NCI-H1048 (cell line): ENCODE measurements at places on chromosomes 2 and 18.

GRCh38 chr2:191245046-191245868 lies at the start of gene MYO1B:
TSS of gene MYO1B (plus strand) at chr2:191245404. CDS start at chr2:191276896, 31,492 bp downstream.
- DNase-seq, result peak; percentile 43

GRCh38 chr2:72330652-72331051 lies 183.0 kb upstream of the CYP26B1 start:
- DNase-seq, result no peak

GRCh38 chr2:158484892-158485556 lies 28.3 kb downstream of the PKP4 start:
- DNase-seq, result no peak

DNA sequence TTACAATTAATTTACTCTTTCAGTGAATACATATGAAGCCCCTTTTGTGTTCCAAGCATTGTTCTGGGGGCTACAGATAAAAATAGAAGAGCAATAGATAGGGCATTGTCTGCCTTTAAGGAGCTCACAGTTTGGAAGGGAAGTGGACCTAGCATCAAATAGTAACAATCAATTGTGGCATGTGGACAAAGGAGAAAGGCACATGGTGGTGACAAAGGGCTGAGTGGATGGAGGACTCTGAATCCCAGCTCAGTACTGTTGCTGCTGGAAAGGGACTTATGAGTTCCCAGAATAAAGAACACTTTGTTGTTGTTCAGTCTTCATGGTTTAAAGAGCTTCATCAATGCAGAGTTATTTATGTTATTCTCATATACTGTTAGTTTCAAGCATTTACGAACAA lies 217.7 kb downstream of the HRH4 start:
- DNase-seq, result no peak

- DNase-seq, result no peak
Observed at GRCh38 chr18:13257361-13257980, 38.9 kb downstream of the LDLRAD4 start.

- DNase-seq, result no peak
Observed at GRCh38 chr2:41937464-41937906, 110.3 kb upstream of the PKDCC start.

GRCh38 chr2:219178377-219179175 lies 501 bp downstream of the RETREG2 start:
- no peak for DNase-seq

DNA sequence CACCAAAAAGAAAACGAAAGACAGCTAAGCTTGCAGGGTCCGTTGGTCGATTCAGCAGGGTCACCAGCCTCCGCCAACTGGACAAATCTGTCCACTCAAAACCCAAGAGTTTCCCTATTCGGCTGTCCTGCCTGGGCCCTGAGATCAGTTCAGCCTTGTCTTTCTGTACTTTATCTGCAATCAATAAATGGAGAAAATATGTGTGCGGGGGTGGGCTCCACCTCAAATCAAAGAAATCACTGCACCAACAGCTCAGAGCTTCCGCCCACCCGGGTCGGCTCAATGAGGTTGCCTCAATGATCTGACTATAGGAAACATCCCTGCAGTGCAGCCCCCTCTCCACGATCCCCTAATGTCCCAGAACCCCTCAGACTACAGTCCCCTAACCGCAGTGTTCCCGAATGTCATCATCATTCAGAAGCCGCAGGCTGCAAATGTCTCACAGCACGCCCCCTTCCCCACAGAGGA lies 447 bp downstream of the GGCX start:
- DNase-seq, result no peak

GRCh38 chr2:7444626-7445025 lies 527.4 kb downstream of the RNF144A start:
- no peak for DNase-seq

DNA sequence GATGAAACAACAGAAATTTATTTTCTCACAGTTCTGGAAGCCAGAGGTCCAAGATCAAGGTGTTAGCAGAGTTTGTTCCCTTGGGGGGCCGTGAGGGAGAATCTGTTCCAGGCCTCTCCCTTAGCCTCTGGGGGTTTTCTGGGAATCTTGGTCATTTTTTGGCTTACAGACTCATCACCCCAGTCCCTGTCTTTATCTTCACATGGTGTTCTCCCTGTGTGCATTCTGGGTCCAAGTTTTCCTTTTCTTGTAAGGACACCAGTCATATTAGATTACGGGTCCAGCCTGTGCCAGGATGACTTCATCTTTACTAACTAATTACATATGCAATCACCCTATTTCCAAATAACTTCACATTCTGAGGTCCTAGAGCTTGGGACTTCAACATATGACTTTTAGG lies 292.5 kb upstream of the TRIB2 start:
- DNase-seq, result no peak

DNA sequence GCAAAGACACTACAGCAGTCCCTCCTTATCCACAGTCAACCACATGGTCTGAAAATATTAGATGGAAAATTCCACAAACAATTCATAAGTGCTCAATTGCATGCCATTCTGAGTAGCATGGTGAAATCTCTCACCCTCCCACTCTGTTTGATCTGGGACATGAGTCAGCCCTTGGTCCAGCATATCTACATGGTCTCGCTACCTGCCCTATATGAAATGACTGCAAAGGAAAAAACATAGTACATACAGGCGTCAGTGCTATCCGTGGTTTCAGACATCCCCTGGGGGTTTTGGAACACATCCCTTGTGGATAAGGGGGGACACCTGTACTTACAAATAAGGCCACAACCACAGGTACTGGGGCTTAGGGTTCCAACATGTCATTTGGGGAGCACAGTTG lies 73.7 kb downstream of the CABLES1 start:
- no peak for DNase-seq

GRCh38 chr18:14933964-14934363 lies 186.0 kb downstream of the ANKRD30B start:
- DNase-seq, result no peak

GRCh38 chr18:29779096-29779495 lies 1263.4 kb downstream of the DSC3 start:
- no peak for DNase-seq

GRCh38 chr2:43097644-43098408 lies 128.6 kb downstream of the ZFP36L2 start:
- DNase-seq, result no peak

- no peak for DNase-seq
Observed at GRCh38 chr2:85963068-85963467, 74.3 kb upstream of the ST3GAL5 start.

DNA sequence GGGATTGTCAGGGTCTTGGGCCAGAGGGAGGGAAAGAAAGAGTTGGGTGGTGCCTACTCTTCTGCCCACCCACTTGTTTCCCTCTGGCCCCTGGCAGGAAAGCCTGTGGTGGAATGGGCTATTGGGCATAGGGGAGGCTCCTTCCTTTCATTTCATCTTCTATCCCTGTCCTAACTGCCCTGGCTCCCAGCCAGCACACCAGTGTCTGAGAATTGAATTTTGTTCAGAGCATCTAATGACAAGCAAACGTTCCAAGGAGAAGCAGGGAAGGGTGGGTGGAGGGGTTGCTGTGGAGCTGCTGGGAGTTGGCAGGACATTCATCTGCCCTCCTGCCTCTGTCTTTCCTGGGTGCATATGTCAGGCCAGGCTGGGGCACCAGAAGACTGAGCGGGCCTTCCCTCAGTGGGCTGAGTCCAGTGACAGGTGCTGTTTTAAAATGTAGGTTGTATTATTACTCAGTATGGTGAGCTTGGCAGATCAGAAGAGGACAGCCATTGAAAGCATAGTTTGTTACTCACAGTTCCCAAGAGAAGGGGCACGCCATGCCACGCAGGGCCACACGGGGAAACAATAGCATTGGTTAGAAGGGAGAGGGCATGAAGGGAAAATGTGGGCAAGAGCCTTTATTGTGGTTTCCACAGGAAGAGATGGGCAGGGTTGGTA lies 171.9 kb downstream of the ACOXL start:
- DNase-seq, result no peak

GRCh38 chr2:126656431-126657147 lies 631 bp downstream of the GYPC start:
- no peak for DNase-seq

DNA sequence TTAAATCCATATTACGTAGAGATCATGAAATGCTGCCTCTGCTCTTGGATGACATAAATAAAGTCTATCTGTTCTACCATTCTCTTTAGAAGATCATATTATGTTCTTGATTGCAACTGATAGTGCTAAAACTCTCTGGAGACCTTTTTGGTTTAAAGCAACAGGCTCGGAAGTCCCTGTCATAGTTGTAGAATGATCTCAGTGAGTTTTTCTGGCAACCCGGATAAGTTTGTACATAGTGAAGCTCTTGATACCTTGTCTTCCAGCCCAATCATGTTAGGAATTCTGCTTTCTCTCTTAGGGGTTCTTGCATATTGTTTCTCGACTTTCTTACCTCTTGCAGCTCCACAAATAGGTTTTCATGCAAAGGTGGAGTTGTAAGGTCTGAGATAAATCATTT lies 156.1 kb downstream of the TTC27 start:
- no peak for DNase-seq

- DNase-seq, result no peak
Observed at GRCh38 chr2:241033336-241033987, 35.0 kb downstream of the SNED1 start.

GRCh38 chr2:138441916-138442315 lies 59.7 kb upstream of the SPOPL start:
- DNase-seq, result no peak

DNA sequence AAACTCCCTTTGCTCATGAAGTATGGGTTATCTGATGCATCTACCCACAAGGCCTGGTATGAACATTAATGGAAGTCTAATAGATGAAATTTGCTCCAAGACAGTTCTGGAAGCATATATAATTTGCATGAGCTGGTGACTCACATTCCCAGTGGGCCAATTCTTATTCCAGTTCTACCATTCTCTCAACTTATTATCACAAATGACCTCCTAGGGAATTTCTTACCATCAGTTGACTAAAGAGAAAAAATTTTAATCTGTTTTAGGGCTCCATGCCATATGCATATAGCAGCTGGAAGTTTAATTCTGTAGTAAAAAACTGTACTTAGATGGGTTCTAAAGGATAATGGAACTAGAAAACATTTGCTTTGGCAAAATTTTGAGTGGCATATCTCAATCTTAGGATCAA lies 165.2 kb upstream of the COL3A1 start:
- no peak for DNase-seq
